Natural killer cell treated with Interleukin-12 subunit alpha and Interleukin-12 subunit beta and Interleukin-15 and Interleukin-18, amount 100 ng/mL, for 72 hours (primary cell): ENCODE measurements at places on chromosomes 5 and 9. TPM values are rescaled to one million over a fixed set of nuclear protein-coding genes. Genes with fewer than 3 reads are reported as not detected.

DNA sequence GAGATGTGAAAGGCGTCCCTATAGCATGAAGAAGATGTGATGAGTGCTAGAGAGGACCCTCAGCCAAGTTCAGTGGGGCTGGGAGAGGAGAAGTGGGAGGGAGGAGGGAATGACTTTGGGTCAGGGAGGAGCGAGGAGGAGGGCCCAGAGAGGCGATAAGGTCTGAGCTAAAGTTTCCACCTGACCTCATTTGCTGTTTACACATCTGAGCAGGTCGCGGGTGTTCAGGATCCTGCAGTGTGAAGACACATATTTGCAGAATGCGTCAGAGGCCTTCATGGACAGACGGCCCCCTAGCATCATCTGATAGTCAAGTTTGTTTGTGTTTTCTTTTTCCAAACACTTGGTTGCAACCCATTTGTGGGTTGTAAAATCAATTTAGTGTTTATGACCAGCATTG, 18.9 kb upstream of the IGFBPL1 start:
- DNase-seq = no peak

DNA sequence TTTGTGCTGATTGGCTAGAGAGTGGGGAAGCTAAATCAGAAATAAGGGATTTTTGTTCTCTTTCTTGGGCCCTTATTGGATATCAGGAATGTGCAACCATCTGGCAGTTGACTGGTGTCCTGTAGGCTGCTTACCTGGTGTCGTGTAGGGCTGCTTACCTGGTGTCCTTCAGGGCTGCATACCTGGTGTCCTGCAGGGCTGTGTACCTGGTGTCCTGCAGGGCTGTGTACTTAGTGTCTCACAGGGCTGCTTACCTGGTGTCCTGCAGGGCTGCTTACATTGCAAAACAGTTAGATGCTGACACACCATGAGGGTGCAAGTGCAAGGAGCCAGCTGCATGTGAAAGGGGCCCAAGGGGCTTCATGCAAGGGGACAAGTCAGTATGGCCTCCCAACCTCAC, 249.3 kb downstream of the ICE1 start:
- DNase-seq = no peak

DNA sequence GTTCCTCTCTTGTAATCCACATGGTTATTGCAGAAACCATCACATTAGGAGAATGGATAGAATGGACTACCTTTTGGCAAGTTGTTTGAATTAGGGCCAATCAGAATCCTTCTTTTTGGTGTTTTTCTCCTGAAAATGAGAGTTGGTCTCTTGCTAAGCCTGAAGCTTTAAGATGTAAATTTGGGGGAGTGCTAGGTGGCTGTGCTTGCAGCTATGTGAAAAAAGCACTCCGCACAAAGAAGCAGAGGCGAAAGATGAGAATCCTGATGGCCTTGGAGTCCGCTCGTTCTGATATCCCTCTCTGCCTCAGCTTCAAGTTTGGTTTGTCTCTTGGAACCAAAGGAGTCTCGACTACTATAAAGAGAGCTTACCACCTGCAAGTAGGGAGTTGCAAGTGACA, 63.6 kb downstream of the INIP start:
- DNase-seq = no peak

DNA sequence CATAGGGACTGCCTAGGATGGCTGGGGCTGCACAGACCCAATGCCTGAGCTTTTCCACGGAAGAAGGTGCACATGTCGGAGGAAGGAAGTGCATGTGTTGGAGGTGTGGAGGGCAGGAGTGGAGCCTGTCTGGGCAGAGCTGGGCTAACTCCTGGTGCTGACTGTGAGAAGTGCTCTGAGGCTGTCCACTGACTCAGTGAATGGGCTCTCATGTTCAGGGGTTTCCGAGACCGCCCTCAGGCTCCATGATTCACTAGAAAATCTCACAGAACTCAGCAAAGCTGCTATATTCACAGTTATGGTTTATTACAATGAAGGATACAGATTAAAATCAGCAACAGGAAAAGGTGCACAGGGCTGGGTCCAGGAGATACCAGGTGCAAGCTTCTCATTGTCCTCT, 37.2 kb downstream of the NTNG2 start:
- no peak for DNase-seq

DNA sequence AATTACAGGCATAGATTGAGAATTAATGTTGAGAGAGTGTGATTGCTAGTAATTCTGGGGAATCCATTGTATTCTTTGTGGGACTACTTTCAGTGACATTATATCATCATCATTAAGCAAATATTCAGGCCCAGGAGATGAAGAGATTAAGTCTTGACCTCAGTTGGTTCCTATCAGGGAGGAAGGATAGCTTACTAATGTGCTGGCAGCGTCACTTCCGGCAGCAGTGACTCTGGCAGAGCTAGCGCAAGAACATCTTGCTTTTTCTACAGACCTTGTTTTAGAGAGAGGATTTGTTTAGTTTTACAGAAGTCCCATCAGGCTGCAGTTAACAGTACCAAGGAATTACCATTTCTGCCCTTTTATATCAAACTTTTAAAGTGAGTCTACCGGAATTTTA, 20.3 kb downstream of the OSTF1 start:
- no peak for DNase-seq

TMEM232 gene
- total RNA-seq = 0.86 TPM

DNA sequence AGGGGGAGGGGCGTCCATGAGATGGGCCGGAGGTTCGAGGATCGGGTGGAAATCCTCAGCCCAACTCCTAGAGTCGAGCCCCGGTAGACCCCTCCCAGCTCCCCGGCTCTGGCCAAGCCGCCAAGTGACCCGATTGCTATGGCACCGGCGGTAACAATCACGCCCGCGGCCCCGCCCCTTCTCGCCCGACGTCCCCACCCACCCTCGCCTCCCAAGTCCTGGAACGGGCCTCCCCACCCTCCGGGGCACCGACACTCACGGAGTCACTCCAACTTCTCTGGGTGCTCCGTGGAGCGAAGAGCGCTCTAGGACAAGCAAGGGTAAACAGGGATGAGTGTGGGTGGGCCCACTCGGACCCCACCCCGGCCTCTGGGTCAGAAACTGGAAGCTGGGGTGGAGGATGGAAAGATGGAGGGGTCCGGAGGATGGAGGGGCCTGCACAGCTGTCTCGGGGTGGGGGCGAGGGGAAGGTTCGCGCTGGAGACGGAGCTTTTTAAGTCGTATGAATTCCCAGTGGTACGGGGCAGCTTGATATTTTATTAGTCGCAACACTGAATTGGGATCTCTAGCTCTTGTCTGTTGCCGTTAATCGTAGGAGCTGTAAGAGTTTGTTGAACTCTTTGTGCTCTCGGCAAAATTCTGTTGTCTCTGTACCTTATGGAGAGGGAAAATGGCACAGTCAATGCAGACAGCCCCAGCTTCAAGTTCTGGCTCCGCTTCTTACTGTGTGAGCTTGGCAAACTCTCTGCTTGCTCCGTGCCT, at the start of gene SPACA9:
Gene SPACA9 (plus strand): TSS at position 204 of the 762 bp plus-strand sequence. CDS start 5,050 bp downstream, outside the sequence.
- no peak for DNase-seq

DNA sequence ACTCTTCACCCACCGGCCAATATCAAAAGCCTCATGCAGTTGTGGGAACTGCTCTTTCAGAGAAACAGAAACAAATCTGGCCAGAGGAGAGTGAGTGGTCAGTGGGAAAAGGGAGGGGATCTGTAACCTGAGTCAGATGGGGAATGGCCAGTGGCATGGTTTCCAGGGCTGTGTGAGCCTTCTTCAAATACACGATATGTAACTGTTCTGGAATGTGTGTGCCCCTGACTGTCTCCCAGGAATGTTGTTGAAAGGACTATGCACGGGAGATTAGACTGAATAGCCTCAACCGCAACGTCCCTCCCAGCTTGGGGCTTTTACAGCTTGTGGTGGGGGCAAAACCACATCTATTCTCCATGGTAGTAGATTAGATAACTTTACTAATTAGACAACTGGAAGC, 60.8 kb downstream of the SH3TC2 start:
- no peak for DNase-seq

- DNase-seq = no peak
These were observed 101.7 kb downstream of the ARRDC3 start for GRCh38 chr5:91281401-91281800.

EPB41L4B gene
- total RNA-seq = 0.14 TPM

- no peak for DNase-seq
These were observed 15.1 kb upstream of the GCNT4 start for GRCh38 chr5:75067434-75067833.

DNA sequence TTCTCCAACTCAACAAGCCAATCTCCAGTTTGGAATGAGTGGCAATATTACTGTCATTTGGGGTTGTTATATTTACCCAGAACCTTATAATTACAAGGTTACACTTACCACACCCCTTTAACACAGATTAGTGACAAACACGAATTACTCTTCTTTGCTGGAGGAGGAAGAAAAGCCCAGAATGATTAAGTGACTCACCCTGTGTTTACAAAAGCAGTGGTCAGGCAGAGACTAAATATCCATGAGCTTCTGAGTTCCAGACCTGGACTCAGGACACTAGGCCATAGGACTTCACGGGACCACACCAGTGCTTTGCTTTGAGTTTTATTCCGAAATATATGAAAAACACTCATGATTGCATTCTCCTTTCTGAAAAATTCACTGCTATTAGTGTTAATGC, 370.8 kb downstream of the TLE1 start:
- DNase-seq = no peak

PCDHGA11 gene
- 0.55 TPM for total RNA-seq

DPYSL3 gene
- not detected for total RNA-seq

PPP2R2B gene
- total RNA-seq = 12.6 TPM

GRCh38 chr5:161546095-161546469, 443 bp downstream of the GABRB2 start:
- DNase-seq = no peak

DNA sequence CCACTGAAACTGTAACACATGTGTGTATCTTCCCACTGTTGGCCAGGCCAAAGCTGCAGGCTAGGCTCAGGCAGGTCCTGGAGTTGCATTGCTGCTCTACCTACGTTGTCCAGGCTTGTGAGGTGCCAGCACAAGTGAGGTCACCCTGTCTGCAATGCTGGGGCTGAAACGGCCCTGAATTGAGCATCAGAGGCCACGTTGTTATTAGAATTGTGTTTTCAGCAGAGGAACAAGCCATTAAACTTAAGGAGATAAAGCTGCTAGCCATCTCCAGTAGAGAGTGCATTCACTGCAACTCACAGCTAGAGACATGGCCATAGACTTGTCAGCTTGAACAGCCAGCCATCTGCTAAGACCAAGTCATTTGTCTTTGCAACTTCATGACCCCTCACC, 191.8 kb downstream of the SEMA6A start:
- no peak for DNase-seq

DNA sequence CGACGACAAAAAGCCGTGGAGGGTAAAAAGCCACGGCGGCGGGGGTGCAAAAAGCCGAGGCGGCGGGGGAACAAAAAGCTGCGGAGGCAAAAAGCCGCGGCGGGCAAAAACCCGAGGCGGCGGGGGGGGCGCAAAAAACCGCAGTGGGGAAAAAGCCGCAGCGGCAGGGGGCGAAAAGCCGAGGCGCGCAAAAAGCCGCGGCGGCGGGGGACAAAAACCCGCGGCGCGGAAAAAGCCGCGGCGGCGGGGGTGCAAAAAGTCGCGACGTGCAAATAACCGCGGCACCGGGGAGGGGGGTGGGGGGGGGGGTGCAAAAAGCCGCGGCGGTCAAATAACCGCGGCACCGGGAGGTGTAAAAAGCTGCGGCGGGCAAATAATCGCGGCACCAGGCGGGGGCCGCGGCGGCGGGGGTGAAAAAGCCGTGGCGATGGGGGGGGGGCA, 511.5 kb downstream of the FOXD4L5 start:
- no peak for DNase-seq

TPPP gene
- total RNA-seq = not detected

DNA sequence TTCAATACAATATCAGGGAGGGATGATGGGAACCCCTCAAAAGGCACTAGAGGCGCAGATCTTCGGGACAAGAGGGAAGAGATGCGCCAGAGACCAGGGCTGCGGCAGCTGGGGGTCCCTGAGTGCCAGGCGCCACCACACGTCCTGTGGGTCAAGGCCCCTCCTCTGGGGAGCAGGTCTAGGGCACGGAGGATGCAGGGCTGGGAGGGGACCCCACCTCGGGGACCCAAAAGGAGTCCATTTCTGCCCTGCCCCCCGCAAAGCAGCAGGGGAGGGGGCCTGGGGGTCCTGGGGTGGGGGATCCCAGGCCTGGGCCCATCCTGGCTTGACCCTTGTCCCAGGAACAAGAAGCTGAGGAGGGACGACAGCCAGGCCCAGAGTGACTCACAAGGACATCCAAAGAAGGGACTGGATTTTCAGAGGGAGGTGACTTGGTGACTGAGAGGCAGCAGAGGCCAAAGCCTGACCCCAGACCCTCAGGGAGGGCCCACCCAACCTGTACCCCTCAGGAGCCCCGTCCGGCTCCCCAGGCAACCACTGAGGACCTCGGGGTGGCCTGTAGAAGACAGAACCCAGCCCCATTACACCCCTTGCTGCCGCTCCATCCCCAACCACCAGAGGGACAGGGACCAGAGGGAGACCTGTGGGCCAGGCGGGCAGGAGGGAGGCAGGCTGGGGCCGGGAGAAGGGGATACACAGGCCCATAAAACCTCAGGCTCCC, 54.2 kb downstream of the LRSAM1 start:
- DNase-seq = peak; percentile 60

DNA sequence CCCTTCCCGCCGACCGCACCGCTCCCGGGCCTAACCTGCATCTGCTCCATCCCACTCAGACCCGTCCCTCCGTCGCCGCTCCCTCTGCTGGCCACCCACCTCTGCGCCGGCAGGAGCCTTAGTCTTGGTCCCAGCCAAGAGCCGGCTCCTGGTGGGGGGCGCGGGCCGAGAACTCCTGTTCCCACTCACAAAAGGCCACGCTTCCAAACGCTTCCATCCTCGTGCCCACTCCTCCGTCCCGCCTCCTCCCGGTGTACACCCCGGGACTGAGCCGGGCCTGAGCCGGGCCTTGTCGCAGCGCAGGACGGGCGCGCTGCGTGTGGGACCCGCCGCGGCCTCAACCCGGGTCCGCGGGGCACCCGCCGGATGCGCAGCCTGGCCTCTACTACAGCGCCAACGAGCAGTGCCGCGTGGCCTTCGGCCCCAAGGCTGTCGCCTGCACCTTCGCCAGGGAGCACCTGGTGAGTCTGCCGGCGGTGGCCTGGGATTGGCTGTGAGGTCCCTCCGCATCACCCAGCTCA, 7.5 kb downstream of the ADAMTS13 start:
- no peak for DNase-seq

DNA sequence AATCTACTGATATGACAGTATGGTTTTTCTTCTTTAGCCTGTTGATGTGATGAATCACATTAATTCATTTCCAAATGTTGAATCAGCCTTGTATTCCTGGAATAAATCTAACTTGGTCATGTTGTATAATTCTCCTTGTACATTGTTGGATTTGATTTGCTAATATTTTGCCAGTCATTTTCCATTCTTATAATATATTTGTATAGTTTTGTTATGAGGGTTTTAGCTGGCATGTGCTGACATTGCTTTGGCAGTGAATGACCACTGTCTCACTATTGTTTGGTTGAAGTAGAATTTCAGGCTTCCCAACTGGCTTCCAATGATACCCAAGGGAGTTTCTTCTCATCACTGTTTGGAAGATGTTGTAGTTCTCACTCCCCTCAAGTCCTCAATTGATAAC, 983.0 kb upstream of the PTPRD start:
- no peak for DNase-seq

GRCh38 chr9:95971815-95972214, 96.3 kb downstream of the ERCC6L2 start:
- DNase-seq = no peak

PTGER4 gene
- total RNA-seq = 154 TPM

ANKRD18B gene
- total RNA-seq = 3.9 TPM

GRCh38 chr9:99192786-99193465, 28.8 kb downstream of the ALG2 start:
- DNase-seq = no peak

TGFBR1 gene
- total RNA-seq = 105 TPM

SLC36A2 gene
- not detected for total RNA-seq

PCDHB3 gene
- total RNA-seq = not detected
